ENCODE measurements at places on chromosomes 3 and 15.

DNA sequence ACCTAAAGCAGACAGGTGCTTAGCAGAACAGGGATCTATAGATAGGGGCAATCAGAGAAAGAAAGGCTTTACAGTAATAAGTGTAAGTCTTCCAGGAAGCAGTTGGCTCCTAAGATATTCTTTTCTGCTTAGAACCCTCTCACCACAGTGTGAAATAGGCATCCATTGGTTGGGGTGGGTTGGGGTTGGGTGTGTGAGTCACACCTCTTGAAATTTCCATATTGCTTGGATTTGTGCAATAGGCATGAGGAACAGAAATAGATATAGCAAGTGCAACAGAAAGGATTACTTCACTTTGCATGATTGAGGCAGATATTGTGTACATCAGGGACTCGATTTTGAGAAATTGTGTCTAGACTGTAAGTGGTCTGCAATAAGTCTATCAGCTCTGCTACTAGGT, 200.1 kb upstream of the GAP43 start:
- DNase-seq, result no peak

- no peak for DNase-seq
These were observed 17.1 kb upstream of the DUSP7 start for GRCh38 chr3:52073490-52073889.

- no peak for DNase-seq
These were observed 219.7 kb upstream of the NAALADL2 start for GRCh38 chr3:174639406-174639805.

GRCh38 chr15:91135201-91136130, 35.4 kb downstream of the SV2B start:
- DNase-seq, result no peak

- DNase-seq, result no peak
These were observed 38.3 kb downstream of the CCDC39 start for GRCh38 chr3:180640987-180641386.

- peak; percentile 33 for DNase-seq
These were observed 31.9 kb downstream of the EHD4 start for GRCh38 chr15:41940441-41940857.

DNA sequence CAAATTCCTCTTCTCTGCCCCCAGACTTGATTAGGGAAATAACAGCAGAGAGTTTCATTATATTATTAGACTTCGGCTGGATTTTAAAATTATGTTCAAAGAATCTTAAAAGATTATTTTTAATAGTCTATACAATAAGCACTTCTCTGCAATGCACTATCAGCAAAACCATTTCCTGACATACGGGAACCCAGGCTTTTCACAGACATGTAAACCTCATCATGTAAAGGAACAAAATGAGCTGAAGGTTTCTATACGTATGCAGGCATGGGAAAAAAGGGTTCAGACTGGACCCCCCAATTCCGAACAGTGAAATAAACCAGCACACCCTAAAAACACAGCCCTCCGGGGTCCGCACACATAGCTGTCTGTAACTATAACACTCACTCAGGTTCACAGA, 77.5 kb upstream of the LMOD3 start:
- no peak for DNase-seq

- DNase-seq, result no peak
These were observed 263.3 kb downstream of the LPP start for GRCh38 chr3:188417271-188417696.

- no peak for DNase-seq
These were observed 253.1 kb downstream of the WDR72 start for GRCh38 chr15:53506370-53506769.

GRCh38 chr3:69410301-69410700, 24.4 kb upstream of the FRMD4B start:
- peak; percentile 47 for DNase-seq

Measured in T-helper 17 cell (primary cell).